ENCODE measurements at places on chromosomes 7 and 10.

- DNase-seq: no peak
Observed at GRCh38 chr7:91201442-91202113, 62.7 kb upstream of the FZD1 start.

GRCh38 chr10:101305320-101306241, 48.4 kb upstream of the BTRC start:
- no peak for DNase-seq

GRCh38 chr10:16816830-16817124, 447 bp downstream of the RSU1 start:
- no peak for DNase-seq

DNA sequence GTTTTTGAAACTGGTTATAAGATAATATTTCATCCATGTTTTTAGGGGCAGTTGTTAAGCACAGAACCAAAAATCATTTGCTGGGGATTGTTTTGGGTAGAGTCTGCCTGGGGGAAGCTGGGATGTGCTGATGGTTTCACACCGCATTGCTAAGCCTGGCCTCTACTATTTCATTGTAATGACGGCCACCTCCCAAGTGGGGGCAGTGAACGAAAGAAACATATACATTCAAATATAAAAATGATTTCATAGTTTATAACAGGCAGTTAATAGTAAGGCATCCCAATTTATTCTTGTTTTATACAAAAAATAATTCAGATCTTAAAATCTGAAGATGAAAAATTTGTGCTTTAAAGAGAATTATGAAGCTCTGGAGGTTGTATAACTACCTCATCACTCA, 750.8 kb downstream of the REEP3 start:
- DNase-seq: no peak
